Inflammatory macrophage treated with lipopolysaccharide for 1 hour (primary cell): ENCODE measurements at places on chromosomes 6 and 20.

DNA sequence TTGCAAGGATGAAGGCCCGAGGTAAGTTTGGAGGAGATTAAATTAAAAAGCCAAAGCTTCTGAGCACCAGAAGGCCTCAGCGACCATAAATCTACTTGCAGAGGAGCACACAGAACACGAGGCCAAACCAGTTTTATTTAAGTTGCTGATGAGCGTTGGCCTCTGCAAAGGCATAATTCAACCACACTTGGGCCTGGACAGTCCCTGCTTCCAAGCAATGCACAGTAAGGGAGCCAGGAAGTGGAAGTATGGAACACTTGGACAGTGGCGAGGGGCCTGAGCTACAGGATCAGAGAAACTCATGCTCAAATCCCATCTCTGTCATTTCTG, 92.8 kb downstream of the PTPRT start:
- no peak for DNase-seq

DNA sequence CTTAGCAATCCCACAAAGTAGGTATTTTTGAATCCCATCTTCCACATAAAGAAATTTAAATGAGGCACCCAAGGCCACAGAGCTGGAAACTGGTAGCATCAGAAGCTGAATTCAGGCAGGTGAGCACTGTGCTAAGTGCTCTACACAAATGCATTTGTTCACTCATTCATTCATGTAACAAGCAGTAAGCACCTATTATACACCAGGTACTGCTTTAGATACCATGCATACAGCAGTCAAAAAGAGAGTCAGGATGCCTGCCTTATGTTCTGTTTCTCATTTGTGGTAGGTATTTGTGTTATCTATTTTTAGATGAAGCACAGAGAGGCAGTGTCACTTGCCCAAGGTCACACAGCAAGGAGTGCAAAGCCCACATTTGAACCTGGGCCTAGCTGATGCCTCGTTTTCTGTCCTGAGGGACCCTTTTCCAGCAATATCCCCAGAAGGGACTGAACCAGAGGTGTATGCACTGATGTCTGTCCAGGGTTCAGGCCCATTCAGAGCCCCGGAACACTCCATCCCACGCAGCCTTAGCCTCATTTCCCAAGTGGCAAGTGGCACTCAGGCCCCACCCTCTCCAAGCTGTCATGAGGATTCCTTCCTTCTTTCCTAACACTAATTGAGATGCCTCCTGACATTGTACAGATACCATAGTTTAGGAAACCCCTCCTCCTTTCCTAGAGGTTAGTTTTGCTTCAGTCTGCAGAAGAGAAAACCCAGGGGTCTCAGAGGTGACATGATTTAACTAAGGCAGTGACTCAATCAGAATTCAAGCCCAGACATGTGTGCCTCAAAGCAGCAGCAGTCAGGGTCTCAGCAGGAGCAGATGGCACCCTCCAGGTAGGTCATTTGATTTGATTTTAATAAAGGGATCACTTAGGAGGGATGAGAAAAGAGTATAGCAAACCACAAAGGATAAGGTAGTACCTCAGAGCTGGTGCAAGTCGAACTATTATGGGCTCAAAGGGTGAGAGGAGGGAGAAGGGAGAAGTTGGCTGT, 61.2 kb upstream of the SIRPA start:
- no peak for DNase-seq

DNA sequence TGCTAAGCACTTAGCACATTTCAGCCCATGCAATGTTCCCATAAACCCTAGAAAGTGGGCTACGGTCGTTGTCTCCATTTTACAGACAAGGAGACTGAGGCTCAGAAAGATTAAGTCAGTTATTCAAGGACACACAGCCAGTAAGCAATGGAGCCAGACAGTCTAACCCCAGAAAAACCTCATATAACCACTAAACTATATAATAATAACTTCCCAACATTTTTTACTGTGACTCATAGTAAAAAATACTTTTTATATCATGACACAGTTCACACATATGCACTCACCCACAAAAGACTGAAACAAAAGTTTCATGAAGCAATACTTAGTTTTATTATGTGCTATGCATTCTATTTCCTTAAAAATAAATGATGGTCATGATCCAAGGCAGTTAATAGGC, 66.2 kb upstream of the EYA2 start:
- no peak for DNase-seq

- DNase-seq: no peak
Observed at GRCh38 chr6:107565165-107565723, 75.3 kb downstream of the SOBP start.

GRCh38 chr20:50635014-50635557, 56.3 kb downstream of the RIPOR3 start:
- DNase-seq: no peak

- no peak for DNase-seq
Observed at GRCh38 chr20:24530131-24530680, 60.8 kb downstream of the SYNDIG1 start.

- no peak for DNase-seq
Observed at GRCh38 chr20:5990946-5991345, 40.5 kb downstream of the MCM8 start.

DNA sequence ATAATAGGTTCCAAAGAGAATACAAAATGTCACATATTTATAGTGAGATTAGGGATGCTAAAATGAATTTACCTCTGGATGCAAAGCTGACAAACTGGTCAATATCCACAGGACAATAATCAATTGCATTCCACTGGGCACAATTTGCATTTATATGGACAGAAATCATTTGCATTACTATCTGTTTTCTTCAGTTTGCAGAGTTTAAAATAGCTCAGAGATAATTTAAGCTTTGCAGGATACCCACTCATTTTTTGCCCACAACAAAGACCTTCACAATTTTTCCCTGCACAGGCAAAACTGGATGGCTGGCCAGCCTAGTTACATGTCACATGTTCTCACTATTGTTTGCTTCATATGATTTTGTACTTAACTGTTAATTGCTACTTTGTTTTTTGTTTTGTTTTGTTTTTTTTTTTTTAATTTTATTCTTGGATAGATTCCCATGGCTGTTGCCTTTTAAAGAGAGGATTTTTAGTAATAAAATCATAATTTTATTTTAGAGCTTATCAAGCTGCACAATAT, 483.5 kb downstream of the UTRN start:
- DNase-seq: no peak

DNA sequence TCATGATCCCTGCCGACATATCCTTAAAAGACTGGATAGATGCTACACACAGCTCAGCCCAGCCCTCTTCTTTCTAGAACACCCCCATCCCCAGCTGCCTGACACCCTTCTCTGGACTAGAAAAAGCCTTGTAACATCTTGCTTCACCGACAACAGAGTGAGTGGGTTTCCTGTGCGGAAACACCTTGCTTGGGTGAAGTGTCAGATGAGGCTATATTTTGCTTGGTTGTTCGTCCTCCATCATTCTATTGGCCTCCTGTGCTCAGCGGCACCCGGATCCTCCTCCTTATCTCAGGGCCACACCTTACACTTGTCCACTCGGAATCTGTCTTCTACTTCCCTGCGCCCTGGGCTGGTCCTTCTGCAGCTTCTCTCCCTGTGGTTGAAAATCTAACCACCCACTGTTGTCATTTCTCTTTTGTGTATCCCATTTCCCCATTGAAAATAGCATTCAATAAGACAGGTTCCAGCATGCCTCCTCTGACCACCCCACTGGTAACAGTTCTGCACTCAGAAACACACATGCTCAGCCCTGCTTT, 101.3 kb upstream of the MLN start:
- DNase-seq: no peak

DNA sequence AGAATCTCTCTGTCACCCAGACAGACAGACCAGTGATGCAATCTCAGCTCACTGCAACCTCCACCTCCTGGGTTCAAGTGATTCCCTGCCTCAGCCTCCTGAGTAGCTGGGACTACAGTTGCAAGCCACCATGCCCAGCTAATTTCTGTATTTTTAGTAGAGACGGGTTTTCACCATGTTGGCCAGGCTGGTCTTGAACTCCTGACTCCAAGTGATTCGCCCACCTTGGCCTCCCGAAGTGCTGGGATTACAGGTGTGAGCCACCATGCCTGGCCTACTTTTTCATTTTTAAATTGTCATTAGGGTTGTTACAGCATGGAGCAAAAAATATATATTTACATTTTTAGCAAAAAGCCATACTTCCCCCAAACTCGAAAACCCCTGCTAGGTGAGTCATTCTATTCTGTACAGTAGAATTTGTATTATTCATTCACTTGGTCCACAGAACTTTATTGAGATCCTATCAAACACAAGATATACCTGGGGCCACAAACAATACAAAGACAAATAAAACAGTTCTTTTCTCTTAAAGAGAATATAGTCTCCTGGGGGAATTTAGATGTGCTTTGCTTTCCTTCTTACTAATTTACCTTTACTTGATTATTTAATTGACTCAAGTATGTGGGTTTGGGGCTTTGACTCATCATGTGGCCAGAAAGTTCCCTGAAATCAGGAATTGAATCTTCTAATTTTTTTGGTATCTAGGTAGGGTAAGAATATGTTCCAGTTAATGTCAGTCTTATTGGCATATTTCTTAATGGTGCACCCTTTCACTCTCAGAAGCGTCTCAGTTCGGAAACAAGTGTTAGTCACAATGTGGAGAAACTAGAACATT, 16.6 kb upstream of the CCND3 start:
- DNase-seq: no peak

- peak; percentile 45 for DNase-seq
Observed at GRCh38 chr6:88177961-88178464, 11.9 kb upstream of the CNR1 start.

DNA sequence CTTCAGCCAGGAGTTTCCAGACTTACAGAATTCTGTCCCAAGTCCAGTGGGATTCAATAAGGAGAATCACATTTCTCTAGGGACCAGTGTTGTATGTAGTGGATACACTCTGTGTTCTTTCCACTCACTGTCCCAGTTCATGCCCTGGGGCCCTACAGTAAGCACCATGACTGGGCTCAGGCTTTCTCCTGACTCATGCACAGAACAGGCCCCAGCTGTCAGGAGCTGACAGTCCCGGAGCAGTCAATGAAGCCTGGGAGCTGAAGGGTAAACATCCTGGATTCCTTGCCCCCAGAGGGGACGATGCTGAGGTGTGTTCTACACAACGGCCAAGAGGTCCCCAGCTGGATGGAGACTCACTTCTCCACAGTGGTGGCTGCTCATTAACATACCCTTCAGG, 40.2 kb upstream of the LRFN2 start:
- no peak for DNase-seq

- DNase-seq: no peak
Observed at GRCh38 chr6:5566718-5567117, 305.4 kb downstream of the FARS2 start.

- no peak for DNase-seq
Observed at GRCh38 chr20:24630486-24631172, 161.2 kb downstream of the SYNDIG1 start.

DNA sequence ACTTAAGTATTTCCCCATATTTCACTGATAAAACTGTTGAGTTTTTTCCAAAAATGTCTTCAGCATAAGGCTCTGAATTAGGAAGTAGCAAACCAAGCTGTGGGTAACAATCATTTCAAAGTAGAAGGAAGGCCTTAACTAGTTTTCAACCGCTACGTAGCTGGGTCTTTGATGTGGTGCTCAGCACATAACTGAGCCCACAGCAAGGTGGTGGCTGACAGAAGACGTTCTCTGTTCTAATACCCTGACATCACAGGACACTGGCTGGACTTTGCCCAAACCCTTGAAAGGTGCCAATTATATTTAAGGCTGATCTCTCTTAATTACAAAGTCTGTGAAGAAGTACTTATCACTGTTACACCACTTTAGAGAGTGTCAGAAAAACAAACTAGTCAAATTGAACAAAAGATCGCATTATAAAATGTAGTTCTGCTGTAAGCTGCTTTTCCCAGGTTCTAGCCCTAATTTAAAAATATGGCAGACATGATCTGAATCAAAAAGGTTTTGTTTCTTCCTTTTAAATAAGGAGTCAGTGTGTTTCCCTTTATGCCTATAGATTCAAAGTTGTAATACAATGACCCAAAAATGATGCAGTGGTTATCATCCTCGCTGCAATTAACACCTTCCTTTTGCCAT, 26.7 kb downstream of the MAN1A1 start:
- no peak for DNase-seq

- DNase-seq: no peak
Observed at GRCh38 chr6:49333345-49334125, 129.5 kb downstream of the MMUT start.

DNA sequence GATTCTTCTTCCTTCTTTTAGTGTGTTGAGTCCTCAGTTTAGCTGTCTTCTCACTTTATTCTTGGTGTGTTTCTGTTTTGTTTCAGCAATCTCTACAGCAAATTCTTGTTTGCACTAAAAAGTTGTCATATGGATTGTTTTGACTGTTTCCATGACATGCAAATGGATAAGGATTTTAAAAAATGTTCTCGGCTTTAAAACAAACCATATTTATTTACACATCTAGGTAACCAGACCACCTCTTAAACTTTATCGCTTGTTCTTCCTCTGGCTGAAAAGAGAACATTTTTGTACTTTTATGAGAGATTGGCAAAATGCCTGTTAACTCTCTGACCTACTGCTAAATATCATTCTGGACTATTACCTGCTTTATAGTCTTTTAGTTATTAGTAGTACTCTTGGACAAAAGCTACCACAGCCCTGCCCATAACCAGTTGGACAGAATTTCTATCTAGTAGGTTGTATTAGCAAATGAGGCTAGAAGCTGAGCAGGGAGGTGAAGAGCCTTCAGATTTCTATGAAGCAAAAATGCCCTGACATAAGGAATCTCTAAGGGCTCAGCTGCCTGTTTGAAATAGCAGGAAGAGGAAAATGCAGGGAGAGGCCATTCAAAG, 268.3 kb downstream of the CD109 start:
- no peak for DNase-seq

- no peak for DNase-seq
Observed at GRCh38 chr6:17038316-17038715, 63.5 kb upstream of the STMND1 start.

GRCh38 chr20:45283551-45284057, 23.0 kb upstream of the RBPJL start:
- peak; percentile 46 for DNase-seq

DNA sequence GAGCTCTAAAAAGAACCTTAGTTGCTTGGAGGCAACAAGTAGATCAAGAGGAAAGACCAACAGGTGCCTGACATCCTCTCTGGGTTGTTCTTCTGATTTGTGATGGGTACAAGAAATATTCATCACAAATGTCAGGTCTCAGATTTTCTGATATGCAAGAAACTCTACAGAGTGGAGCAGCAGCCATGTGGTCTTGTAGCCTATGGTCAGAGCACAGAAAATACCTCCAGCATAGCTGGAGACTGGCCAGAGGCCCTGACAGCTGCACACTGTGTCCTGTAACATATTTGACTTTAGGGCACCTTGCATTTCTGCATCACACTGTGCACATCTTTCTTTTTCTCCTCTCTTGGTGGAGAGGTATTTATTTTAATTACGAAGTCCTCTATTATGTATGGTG, 116.3 kb downstream of the GMPR start:
- no peak for DNase-seq

- DNase-seq: no peak
Observed at GRCh38 chr20:55790178-55790577, 215.1 kb downstream of the CBLN4 start.
